ENCODE measurements at places on chromosomes 12 and 14. TPM values are rescaled to one million over a fixed set of nuclear protein-coding genes. Genes with fewer than 3 reads are reported as not detected.

Gene ASCL1
- total RNA-seq, result not detected

- no peak for DNase-seq
Measured at GRCh38 chr12:77339610-77340009, 274.2 kb upstream of the E2F7 start.

- no peak for DNase-seq
Measured at GRCh38 chr14:93879362-93879983, 47.7 kb upstream of the FAM181A start.

Gene TAS2R20
- 4.2 TPM for total RNA-seq

- DNase-seq, result peak; percentile 51
Measured at GRCh38 chr12:120996133-120996746, 17.9 kb downstream of the HNF1A start.

GRCh38 chr12:102009796-102010195 lies 52.0 kb downstream of the WASHC3 start:
- DNase-seq, result no peak

DNA sequence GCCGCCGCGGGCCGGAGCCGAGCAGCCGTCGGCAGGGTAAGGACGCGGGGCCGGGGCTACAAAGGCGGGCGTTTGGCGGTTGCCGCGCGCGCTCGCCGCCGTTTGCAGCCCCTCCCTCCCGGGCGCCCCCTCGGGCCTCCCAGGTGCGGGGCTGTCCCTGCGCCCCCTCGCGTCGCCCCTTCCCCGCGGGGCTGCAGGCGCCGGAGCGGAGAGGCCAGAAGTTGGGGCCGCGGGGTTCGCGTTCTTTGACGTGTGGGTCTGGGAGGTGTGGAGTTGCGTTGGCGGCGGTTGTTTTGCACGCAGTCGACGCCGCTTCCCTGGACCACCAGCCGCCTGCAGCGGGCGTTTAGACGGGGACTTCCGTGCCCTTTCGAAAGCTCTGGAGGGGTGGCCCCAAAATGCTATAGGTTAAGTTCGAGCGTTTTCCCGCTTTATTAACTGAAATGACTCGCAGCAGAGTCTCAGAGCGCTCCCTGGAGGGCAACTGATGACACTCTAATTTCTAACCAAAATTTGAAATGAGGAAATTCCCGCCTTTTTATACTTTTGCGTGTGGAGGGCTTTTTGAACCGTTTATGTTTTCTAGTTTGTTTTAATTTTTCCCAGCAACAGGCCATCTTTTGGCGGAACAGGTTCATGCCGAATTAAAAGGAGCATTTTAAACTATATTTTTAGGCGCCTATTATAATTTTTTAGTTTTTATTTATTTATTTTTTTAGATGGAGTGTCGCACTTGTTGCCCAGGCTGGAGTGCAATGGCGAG lies 902 bp downstream of the TMPO start:
- peak; percentile 93 for DNase-seq

DNA sequence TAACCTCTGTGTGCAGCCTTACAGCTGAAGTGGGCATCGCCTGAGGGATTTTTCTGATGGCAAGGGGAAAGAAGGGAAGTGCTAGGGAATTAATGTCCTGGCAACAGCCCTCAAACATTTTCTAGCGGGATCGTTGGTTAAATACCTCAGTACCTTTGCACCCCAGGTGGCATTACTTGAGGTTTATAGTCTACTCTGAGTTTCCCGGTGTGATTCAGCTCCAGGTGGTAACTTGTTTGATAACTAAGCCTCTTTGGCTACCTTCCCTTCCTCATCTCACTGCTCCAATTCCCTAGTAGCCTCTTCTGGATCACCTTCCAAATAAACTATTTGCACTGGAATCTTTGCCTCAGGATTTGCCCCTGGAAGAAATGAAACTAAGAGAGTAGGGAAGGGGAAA lies 237.0 kb upstream of the SSTR1 start:
- no peak for DNase-seq

GRCh38 chr14:104342435-104343293 lies 204.3 kb downstream of the KIF26A start:
- no peak for DNase-seq

GRCh38 chr12:83172441-83172840 lies 485.7 kb downstream of the TMTC2 start:
- DNase-seq, result no peak

- no peak for DNase-seq
Measured at GRCh38 chr12:32549675-32550079, 129.4 kb upstream of the DNM1L start.

- no peak for DNase-seq
Measured at GRCh38 chr14:33692762-33693161, 258.1 kb downstream of the EGLN3 start.

Gene CIROP
- total RNA-seq, result not detected

DNA sequence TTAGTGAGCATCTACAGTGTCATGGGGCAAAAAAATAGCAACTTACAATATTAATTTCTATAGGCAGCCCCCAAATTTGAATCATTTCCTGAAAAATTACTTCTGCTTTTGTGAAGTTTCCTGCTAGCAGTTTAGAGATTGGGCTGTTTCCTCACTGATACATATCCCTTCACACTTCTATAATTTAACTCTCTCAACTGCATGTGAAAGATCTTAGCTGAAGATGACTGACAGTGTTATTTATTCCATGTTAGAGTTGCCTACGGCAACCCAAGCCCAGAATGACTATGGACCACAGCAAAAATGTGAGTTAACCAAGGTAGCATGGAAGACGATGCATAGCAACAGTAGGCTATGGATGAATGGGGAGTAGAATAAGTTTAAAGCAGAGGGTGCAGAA lies at the start of gene KLRG1:
Gene KLRG1, plus strand, starts transcription at position 134 of the 400 bp plus-strand sequence. Its CDS starts 90 bp downstream, at position 224.
- no peak for DNase-seq

- DNase-seq, result no peak
Measured at GRCh38 chr12:131348231-131348630, 362.7 kb upstream of the SFSWAP start.

Gene MDP1
- 17.6 TPM for total RNA-seq

Gene HOXC13
- not detected for total RNA-seq

Gene PUS7L
- total RNA-seq, result 16.7 TPM

DNA sequence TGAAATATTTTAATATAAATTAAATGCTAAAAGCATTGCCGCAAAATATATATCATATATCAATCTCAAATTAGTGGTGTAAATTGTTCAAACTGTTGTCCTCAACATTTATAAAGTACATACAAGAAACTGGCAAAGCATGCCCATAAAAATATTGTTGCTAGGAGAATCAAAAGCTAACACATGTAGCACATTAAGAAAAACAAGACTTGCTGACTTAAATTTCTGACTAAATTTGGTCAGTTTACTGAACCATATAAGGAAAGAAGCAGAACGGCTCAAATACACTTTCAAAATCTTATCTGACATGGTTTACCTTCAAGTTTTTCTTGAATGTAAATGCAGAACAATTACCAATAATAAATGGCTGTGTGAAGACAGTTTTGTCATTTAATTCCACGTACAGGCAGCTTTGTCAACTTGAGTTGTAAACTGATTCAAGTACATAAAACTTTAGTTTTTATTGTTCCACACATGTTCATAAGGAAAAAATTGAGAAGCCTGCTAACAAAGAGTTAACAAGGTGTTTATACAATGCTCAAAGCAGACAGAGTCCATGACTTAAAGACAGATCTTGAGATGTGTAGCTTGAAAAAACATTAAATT lies 50.4 kb downstream of the PPP1R12A start:
- DNase-seq, result no peak

- no peak for DNase-seq
Measured at GRCh38 chr12:116471544-116471943, 87.6 kb upstream of the MAP1LC3B2 start.

DNA sequence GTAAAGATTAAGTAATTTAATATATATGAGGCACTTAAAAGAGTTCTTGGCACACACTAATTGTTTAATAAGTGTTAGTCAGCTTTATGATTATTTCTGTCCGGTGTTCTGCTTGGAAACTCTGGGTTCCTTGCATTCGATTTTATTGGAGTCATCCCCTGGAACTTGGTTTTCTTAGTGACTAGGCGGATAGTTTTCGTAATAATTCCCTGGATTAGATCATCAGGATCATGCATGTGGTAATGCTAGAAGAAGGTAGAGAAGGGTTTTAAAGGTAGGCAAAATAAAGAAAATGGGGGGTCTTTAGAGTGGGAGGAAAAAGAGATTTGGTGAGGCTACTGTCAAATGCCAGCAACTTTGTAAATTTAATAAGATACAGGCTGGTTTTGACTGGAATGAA lies 88.4 kb downstream of the MYF5 start:
- DNase-seq, result no peak

DNA sequence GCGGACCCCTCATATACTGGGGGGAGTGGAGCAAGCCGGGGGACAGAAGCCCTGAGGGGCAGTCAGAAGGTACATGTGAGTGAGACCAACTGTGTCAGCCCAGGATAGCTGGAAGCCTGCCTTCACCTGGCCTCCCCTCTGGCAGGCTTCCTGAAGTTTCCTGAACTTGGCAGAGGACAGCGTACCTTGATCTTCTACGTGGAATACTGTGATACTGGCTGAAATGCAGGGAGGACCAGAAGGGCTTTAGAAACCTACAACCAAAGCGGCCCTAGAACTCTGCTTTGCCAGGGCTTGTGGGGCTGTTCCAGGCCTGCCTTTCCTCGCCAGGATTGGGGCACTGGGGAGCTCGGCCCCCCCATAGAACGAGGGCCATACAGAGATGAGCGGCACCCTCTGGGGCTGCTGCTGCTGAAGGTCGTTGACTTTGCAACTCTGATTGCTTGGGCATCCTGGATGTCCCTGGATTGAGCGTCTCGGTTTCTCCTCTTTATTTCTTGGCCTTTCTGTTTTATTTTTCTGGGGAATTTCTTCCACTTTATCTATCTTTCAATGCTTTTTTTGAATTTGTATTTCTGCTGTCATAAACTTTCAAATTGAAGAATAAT lies 66.5 kb downstream of the SLC25A47 start:
- no peak for DNase-seq

Gene CD163
- 517 TPM for total RNA-seq

Gene TAS2R9
- not detected for total RNA-seq

DNA sequence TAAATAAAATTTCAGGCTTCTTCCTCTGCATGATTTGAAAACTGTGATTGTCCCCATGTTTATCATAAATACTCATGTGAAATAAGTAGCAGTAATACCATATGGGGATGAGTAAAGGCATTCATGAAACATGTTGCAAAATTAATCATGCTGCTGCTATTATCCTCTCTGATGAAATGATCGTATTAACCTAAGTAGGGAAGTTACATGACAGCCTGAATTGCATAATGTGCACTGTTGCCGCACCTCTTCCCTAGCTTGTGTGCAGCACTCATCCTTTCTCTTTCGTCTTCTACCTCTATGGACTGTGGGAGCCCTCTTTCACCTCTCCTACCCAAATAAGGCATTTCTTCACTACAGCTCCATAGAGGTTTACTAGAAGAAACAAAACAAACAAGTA lies 367.6 kb downstream of the SOX5 start:
- no peak for DNase-seq

DNA sequence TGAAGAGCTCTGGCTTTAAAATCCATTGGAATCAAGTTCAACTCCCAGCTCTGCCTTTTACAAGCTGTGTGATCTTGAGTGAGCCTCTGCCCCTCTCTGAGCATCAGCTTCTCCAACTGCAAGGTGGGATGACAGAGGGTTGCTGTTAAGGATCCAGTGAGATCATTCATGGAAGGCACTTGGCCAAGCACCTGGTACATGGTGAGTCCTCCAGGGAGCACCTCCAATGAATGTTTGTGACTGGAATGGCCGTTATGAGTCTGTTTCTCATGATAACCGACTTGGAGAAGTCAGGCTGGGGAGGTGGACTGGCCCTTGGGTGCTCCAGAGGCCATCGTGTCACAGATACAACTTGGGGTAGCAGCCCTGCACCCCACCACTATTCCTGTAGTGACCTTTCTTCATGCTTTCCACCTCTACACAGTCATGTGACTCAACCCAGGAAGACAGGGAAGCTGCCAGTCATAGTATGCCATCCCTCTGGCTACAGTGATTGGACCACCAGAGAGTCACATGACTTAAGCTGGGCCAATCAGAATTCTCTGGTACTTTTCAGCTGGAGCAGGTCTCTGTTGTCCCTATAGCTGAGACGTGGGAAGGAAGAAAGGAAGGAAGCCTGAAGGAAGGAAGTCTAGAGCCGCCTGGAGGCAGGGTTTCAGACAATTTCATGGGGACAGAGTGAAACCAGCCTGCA lies 146.5 kb upstream of the MYL2 start:
- DNase-seq, result peak; percentile 30

GRCh38 chr12:47385653-47386052 lies 305.9 kb upstream of the AMIGO2 start:
- DNase-seq, result no peak

Gene NUDT14
- total RNA-seq, result 31.1 TPM

DNA sequence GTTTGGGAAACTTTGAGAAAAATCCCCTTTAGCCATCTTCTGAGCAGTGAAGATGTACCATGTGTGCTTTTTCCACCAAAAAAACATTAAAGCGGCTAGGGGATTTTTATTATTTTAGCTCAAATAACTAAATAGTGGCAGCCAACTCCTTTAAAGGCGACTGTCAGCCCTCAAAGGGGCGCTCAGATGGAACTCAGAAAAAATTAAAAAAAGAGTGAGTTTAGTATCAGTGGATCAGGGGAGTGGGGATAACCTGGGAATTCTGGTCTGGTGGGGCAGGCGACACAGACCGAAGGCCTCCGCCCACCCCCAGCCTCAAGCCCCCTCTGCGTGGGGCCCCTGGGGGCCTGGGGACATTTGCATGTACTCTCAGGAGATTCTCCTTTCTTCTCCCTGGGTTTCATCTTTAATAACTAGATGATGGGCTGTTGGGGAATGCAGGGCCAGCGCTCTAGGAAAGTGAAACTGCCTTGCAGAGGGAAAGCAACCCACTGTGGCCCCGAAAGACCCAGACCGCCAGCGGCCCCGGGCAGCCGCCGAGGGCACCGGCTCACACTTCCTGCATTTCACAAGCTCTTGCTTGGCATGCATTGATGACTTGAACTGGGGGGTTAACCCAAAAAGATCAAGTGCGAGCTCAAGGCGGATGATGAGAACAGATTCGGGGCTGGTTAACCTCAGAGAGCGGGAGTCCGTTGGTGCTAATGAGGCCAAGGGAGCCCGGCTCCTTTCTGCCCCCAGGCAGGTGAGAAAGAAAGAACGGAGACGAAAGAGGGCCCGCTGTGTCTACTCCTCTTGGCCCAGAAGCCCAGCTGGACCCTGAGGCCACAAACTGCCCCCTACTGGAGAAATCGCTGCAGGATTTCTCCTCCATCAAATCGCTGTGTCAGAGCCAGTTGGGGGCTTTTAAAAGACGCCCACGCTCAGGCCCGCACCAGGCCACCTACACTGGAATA lies 7.3 kb upstream of the BATF start:
- peak; percentile 93 for DNase-seq

DNA sequence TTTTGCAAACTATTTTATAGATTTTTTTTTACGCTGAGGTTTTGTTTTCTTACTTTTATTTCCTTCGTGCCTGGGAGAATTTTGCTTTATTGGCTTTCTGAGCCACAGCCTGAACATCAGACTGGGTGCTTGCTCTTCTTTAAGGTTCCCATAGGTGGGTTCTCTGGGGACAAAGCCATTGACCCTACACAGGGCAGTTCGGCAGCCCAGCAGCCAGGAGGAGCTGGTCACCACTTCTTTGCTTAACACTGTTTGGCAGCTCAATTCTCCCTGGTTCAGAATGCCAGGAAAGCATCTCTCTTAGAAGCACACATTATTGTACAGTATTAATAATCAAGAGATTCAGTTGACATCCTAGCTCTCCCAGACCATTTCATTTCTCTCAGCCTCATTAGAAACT lies 140.8 kb upstream of the NEDD1 start:
- no peak for DNase-seq

All from spleen (tissue), 13 donors.